Prostate gland (tissue), 2 donors: ENCODE measurements at places on chromosomes 1 and 21. TPM values are rescaled to one million over a fixed set of nuclear protein-coding genes. Genes with fewer than 3 reads are reported as not detected.

DNA sequence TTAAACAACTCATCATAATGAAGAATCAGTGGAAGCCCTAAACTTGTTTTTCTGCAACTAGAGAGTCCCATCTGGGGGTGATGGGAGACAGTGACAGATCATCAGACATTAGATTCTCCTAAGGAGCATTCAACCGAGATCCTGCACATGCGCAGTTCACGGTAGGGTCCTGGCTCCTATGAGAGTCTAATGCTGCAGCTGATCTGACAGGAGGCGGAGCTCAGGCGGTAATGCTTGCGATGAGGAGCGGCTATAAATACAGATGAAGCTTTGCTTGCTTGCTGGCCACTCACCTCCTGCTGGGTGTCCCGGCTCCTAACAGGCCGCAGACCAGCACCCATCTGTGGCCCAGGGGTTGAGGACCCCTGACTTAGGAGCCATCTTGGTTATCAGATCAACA is 247.2 kb downstream of the FMN2 start:
- DNase-seq = no peak
- no peak overlapping the region for H3K27ac ChIP-seq
- H3K4me1 ChIP-seq = no peaks in the 10 kb centered on the region
- no peaks in the 10 kb centered on the region for H3K36me3 ChIP-seq

GRCh38 chr1:19166066-19166465 is 44.0 kb downstream of the UBR4 start:
- H3K4me1 ChIP-seq = peaks cover 3% of the 10 kb centered on the region
- H3K36me3 ChIP-seq = peaks cover 32% of the 10 kb centered on the region
- H3K27me3 ChIP-seq = no peaks in the 10 kb centered on the region
- no peak for DNase-seq
- no peak overlapping the region for H3K4me3 ChIP-seq
- H3K27ac ChIP-seq = no peak overlapping the region

DNA sequence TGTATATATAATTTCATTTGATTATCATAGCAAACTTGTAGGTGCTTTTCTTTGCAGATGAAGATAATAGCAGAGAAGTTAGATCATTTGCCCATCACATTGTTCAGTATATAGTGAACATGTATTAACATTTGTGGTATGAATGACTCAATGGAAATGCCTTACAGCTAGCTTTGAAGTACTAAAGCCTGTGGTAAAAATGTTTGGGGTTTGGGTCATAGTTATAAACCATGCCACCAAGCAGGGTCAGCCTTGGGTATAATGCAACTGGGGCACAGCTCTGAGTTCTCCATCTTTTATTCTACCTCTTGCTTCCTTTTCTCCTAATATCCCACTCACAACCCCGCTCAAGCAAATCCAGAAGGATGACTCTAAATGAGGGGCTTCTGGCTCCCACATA is 141.6 kb downstream of the KCNT2 start:
- H3K4me3 ChIP-seq = no peak overlapping the region
- no peaks in the 10 kb centered on the region for H3K27me3 ChIP-seq
- H3K36me3 ChIP-seq = no peaks in the 10 kb centered on the region
- no peak overlapping the region for H3K27ac ChIP-seq

DNA sequence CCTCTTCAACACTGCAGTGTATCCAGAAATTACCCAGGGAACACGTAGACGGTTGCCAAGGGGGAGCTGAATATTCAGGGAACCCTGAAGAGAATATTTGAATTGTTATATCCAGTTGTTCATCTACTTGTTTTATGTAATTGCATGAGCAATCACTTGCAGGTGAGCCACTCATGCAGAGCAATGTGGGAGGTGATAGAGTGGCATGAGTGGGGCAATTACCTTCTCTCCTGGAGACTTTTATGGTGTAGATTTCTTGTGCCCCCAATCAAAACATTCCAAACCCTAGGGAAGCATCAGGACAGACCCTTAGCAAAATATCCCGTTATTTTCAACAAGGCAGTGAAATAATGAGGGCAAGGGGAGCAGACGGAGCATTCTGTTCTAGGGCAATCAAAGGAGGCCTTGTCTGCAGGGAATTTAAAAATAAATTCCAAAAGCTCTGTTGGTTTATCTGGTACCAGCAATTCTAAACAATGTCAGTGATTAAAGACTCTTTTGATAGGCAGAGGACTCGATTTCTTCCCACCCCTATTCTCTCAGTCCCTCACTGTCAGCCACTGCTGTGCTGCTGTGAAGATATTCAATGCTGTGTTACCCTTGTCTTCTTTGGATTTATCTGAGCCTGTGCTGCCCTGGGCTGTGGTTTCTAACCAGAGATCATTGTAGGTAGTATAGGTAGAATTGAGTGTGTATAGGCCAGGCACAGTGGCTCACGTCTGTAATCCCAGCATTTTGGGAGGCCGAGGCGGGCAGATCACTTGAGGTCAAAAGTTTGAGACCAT is 180.2 kb upstream of the MAP1LC3C start:
- no peak overlapping the region for H3K4me3 ChIP-seq
- no peaks in the 10 kb centered on the region for H3K4me1 ChIP-seq
- no peak for DNase-seq
- no peaks in the 10 kb centered on the region for H3K36me3 ChIP-seq
- H3K27ac ChIP-seq = no peak overlapping the region

DNA sequence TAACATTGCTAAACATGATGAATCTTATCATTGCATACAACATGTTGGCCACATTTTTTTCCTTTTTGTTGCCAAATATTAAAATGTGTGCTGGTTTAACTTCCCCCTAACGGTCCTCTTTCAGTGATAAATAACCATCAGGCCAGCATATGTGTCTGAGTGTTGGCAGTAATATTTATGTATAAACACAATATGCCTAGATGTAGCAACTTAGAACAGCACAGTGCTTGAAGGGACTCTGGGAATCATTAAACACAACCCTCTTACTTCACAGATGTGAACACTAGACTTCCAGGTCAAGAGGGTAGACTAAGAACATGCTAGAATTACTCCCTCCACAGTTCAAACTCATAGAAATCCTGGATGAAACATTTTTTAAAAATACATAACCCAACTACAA is 581.8 kb downstream of the PLPP3 start:
- no peaks in the 10 kb centered on the region for H3K27me3 ChIP-seq
- no peak overlapping the region for H3K4me3 ChIP-seq
- no peak for DNase-seq
- no peak overlapping the region for H3K27ac ChIP-seq

GRCh38 chr21:32597205-32597604 is 11.9 kb upstream of the TCP10L start:
- no peak overlapping the region for H3K4me3 ChIP-seq
- no peak overlapping the region for H3K27ac ChIP-seq
- peaks cover 3% of the 10 kb centered on the region for H3K36me3 ChIP-seq
- H3K27me3 ChIP-seq = no peaks in the 10 kb centered on the region
- no peaks in the 10 kb centered on the region for H3K4me1 ChIP-seq

DNA sequence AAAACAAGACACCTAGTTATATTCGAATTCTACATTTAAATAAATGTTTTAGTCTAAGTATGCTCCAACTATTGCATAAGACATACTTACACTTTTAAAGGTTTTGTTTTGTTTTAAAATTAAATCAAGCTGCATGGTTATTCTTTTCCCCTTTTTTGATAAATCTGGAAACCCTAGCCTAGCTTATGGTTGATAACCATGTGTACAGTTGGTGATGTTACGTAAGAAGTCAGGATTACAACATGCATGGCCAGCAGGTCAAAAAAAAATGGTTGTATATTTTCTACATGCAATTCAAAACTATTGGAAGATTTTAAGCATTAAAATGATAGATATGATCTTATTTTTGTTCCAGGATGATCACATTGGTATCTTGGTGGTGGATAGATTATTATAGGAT is 1600.6 kb downstream of the PLA2G4A start:
- H3K27ac ChIP-seq = no peak overlapping the region
- no peaks in the 10 kb centered on the region for H3K4me1 ChIP-seq
- H3K36me3 ChIP-seq = no peaks in the 10 kb centered on the region
- H3K27me3 ChIP-seq = no peaks in the 10 kb centered on the region

GRCh38 chr1:67715819-67716218 is 30.8 kb downstream of the GADD45A start:
- no peak for DNase-seq
- no peaks in the 10 kb centered on the region for H3K27me3 ChIP-seq
- no peak overlapping the region for H3K4me3 ChIP-seq
- peaks cover 14% of the 10 kb centered on the region for H3K4me1 ChIP-seq
- no peaks in the 10 kb centered on the region for H3K36me3 ChIP-seq
- H3K27ac ChIP-seq = no peak overlapping the region

DNA sequence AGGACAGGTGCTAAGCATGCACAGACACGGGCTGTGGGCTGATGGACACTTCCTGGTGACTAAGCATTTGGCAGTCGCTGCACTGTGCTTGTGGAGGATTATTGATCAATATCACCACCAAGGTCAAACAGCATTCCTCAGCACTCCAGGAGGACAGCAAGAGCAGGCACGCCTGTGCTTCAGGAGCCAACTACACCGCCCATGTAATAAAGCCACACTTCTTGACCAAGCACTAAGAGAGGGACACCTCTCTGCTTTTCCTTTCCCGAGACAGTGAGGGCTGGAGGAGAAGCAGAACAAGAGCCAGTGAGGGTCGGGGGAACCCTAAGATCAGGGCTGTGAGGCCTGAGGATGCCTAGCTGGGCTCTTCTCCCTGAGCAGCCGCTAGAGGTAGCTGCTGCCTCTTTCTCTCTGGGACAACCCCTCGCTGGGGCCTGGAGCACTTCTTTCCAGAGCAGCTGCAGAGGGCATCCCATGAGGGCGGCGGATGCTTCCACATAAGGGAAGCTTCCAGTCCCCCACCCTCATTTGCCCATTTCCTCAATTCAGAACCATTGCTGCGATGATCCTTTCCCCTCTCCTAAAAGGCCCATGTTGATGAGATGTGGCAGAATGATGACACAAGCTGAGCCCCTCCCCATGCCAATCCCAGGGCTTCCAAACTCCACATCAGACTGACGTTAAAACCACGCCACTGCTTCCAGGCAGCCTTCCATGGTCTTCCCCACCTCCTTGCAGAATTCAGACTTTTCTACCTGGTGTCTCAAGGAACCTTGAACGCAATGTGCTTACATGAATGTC is 19.1 kb downstream of the RAB7B start:
- no peaks in the 10 kb centered on the region for H3K36me3 ChIP-seq
- peak; percentile 91 for DNase-seq
- H3K27ac ChIP-seq = peak overlapping the region; percentile 37

- H3K4me3 ChIP-seq = no peak overlapping the region
- peaks cover 53% of the 10 kb centered on the region for H3K4me1 ChIP-seq
- H3K36me3 ChIP-seq = no peaks in the 10 kb centered on the region
- peak overlapping the region; percentile 52 for H3K27ac ChIP-seq
Measured at GRCh38 chr1:26705788-26706311, 10.0 kb downstream of the ARID1A start.

DNA sequence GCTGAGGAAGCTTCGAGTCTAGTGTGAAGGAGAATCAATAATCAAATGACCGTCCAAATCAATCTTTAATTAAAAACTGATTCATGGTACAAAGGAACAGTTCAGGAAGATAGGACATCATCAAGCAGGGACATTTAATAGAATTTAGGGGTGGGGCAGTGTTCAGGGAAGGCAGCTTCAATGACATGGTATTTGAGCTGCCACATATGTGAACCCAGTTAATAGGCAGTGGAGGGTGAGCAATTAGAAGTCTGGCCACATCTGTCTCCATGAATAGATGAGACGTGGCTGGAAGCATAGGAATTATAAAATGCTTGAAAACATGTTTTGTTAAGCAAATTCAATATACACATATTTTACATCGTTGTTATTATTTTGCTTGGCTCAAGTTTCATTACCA is 362.7 kb downstream of the PRDM2 start:
- H3K27me3 ChIP-seq = no peaks in the 10 kb centered on the region
- H3K27ac ChIP-seq = no peak overlapping the region
- H3K4me3 ChIP-seq = no peak overlapping the region
- no peaks in the 10 kb centered on the region for H3K36me3 ChIP-seq
- no peak for DNase-seq

- H3K4me3 ChIP-seq = no peak overlapping the region
- no peaks in the 10 kb centered on the region for H3K36me3 ChIP-seq
- no peaks in the 10 kb centered on the region for H3K27me3 ChIP-seq
- H3K27ac ChIP-seq = no peak overlapping the region
- H3K4me1 ChIP-seq = no peaks in the 10 kb centered on the region
Measured at GRCh38 chr1:76013206-76013581, 61.4 kb upstream of the ST6GALNAC3 start.

DNA sequence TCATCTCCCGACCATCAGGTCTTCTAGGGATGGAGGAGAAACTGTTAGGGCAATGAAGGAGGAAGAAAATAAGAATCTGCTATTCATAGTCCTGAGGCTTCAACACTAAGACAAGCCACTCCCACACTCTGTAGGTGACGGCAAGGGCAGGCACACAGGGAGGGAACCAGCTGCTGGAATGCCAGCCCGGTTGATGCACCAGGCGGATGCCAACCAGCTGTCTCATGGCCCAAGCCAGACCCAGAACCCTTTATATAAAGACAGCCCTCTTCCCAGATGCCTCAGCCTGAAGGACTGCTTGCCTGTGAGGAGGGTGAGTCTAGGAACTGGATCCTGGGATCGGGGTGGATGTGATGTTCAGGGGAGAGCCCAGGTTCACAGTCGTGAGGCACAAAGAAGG is at the start of gene KPRP:
Gene KPRP (plus strand): TSS at position 279 of the 400 bp plus-strand sequence. CDS start 1,564 bp downstream, outside the sequence.
- no peaks in the 10 kb centered on the region for H3K27me3 ChIP-seq
- no peaks in the 10 kb centered on the region for H3K36me3 ChIP-seq
- no peaks in the 10 kb centered on the region for H3K4me1 ChIP-seq
- H3K27ac ChIP-seq = no peak within 1 kb of the TSS
- no peak for DNase-seq
- H3K4me3 ChIP-seq = no peak within 1 kb of the TSS

DNA sequence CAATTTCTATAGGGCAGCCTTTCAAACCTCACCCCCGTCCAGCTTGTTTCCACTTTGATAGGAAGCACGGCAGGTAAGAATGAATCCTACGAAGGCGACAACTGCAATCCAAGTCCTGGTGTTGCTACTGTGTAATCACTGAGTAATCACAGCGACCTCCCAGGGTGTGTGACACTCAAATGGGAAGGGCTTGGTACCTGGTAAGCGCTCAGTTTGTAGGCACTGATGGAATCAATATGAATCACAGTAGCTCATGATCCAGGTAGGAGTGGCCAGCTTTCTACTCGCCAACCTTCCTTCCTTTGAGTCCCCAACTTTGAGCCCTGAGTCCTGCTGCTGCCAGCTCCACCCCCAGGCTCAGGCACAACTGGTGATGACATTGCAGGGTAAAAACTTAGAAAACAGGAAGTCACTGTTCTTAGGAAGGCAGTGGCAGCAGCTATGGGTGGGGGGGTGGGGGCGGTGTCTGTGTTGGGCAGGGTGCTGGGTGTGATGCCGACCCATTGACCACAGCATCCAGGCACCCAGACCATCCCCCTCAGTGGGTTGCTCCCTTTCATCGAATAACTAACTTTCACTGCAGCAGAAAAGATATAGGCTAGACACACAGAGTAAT is 70.7 kb downstream of the CD247 start:
- DNase-seq = no peak
- H3K4me1 ChIP-seq = no peaks in the 10 kb centered on the region
- no peak overlapping the region for H3K4me3 ChIP-seq
- H3K27ac ChIP-seq = no peak overlapping the region
- no peaks in the 10 kb centered on the region for H3K27me3 ChIP-seq
- no peaks in the 10 kb centered on the region for H3K36me3 ChIP-seq

GRCh38 chr1:168637350-168637991 is 61.1 kb downstream of the XCL1 start:
- H3K4me3 ChIP-seq = no peak overlapping the region
- no peaks in the 10 kb centered on the region for H3K27me3 ChIP-seq
- peak overlapping the region; percentile 23 for H3K27ac ChIP-seq
- no peaks in the 10 kb centered on the region for H3K36me3 ChIP-seq
- no peaks in the 10 kb centered on the region for H3K4me1 ChIP-seq
- no peak for DNase-seq

The RIPK4 gene
- 26.9 TPM for total RNA-seq

The GSTM1 gene
- total RNA-seq = not detected

The ST7L gene
- total RNA-seq = 28.4 TPM

The SLC22A15 gene
- total RNA-seq = 2.0 TPM

The LIX1L gene
- total RNA-seq = 30.0 TPM
